RKO (cell line): ENCODE measurements at places on chromosomes 2 and 18.

DNA sequence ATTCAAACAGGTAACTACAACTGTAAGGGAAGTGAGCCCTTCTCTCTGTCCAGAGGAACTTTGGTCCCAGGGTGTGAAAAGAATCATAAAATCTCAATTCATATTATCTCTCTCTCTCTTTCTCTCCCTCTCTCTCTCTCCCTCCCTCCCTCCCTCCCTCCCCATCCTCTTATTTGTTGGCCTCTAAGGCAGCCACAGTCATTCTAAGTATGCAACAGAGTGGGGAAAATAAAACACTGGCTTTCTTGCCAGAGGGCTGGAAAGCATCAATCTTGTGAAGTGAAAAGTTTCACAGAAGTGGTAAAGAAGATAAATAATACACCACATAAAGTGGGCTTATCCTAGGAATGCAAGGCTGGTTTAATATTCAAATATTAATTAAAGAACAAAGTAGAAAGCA, 95.6 kb upstream of the KCNH7 start:
- DNase-seq = no peak

DNA sequence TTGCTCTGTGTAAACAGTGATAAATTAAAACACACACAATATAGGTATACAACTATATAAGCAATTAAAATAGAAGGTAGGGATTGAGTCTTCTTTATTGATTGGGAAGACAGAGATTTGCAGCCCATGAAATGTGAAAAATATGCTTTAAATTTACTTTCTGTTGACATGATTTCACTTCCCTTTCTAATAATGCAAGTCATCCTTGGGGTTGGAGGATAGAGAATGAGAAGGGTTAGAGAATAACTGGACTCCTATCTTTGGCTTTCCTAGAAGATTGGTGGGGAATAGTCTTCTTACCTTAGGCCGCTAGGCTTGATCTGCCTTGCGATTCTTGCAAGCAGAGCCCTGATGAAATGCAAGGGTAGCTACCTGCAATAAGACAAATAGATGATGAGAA, 339.8 kb downstream of the NYAP2 start:
- no peak for DNase-seq

- no peak for DNase-seq
Observed at GRCh38 chr2:151336863-151337371, 20.5 kb upstream of the TNFAIP6 start.

GRCh38 chr2:100744589-100744988, 75.3 kb upstream of the NPAS2 start:
- no peak for DNase-seq

DNA sequence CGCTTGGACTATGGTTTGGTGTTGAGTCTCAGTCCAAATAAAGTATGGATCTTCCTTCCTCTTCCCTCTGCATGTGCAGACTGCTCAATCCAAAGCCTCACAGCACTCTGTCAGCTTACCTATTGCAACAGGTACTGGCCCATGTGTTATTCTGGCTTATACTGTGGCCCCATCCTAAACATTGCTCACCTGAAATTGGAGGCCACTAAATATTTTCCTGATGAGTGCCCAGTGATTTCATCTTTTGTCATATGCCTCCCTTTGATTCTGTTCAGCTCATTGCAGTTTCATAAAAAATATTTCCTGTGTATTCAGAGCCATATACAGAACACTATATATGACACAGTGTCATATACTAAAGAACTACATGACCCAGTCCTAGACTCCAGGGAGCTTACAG, 86.3 kb upstream of the FAM136A start:
- DNase-seq = peak; percentile 31

DNA sequence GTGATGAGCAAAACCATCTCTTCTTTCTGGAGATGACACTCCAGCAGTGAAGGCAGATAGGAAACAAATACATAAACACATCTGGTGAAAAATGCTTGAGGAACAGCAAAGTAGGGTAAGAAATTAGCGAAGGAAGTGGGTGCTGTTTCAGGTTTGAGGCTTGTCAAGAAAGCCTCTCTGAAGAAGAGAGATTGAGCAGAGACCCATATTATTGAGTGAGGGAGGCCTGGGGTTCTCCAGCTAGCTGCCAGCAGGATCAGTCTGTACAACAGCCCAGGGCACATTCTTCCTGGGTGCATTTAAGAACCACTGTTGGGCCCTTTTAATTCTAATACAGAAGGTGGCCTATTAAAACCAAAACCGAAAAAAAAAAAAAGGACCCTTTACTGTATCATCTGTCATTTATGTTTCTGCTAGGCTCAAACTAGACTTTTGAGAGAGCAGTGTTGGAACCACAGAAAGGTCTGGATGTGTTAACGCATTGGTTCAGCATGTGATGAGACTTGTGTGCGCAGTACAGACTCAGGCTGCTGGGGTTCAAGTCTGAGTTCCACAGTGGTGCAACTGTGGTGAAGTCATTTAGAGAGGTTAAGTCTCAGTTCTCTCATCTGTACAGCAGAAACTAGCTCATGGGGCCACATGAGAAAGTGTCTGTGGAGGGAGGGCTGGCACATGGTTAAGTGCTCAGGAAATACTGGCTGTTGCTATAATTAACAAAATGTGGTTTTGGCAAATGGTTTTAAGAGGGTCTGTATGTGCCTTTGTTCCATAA, 28.9 kb downstream of the MGAT5 start:
- DNase-seq = no peak

- no peak for DNase-seq
Observed at GRCh38 chr2:51846018-51846417, 814.1 kb upstream of the NRXN1 start.

DNA sequence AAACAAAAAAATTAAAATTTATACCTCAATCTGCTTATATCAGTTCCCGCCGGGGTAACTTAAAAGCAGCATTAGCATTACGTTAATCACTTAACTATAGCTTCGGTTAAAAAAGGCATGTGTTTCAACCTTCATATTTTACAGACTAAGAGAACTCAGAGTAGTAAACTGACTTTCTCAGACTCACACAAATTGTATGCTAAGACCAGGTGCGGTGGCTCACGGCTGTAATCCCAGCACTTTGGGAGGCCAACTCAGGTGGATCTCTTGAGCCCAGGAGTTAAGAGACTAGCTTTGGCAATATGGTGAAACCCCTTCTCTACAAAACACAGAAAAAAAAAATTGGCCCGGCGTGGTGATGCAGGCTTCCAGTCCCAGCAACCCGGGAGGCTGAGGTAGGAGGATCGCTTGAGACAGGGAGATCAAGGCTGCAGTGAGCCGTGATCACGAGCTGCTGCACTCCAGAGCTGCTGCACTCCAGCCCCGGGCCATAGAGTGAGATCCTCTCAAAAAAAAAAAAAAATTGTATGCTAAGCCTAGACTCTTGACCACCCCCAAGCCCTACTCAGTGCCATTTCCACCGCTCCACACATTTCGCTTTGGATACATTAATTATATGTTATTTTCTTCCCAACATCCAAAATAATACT, 2.4 kb downstream of the HNRNPLL start:
- peak; percentile 51 for DNase-seq

DNA sequence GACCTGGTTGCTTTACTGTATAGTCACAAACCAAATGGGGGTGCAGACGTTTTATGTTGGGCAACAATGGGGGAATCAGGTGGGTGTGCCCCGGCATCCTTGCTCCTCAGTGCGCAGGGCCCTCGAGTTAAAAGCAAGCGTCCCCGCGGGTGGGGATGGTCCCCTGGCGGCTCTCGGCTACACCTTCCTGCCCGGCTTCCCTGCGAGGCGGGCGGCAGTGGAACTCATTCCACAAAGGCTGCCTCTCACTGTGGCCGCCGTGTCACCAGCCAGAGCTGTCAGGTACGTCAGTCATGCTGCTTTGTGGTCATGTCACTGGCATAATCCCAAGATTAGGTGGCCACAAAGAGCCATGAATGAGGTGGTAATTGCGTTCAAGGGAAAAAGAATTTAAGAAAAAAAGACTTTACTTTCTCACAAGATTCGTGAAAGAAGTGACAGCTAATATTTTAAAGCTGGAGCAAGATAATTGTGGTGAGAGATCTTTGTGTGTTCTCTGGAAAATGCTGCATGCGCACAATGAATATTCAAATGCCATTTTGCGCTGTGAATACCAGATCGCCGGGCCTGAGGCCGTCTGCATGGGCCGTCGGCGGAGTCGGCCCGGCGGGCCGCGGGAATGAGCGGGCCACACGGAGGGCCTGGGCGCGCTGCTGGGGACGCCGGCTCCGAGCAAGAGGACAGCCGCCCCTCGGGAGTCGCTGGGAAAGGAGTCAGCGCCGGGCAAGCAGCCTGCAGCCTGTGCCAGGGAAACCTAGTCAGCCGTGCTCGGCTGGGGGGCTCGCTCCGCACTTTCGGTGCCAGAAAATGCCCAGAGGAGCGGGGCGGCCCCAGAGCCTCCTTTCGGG, 82.3 kb upstream of the LDLRAD4 start:
- peak; percentile 49 for DNase-seq

DNA sequence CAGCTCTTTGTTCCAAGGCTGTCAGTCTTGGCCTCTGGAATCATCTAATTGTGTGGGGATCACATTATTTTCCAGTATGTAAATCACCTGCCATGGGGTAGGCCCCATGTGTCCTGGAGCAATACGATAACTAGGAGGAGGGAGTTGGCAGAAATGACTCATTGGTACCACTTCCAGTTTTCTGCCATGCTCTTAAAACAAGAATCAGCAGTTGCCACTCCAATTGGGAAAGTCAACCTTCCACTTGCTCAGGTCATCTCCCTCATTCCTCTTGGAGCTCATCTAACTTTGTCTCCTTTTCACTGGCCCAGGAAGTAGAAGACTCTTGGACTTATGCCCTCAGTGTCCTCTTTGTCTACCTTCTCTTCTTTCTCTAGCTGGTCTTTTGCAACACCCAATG, 487.0 kb downstream of the SLC4A3 start:
- no peak for DNase-seq

DNA sequence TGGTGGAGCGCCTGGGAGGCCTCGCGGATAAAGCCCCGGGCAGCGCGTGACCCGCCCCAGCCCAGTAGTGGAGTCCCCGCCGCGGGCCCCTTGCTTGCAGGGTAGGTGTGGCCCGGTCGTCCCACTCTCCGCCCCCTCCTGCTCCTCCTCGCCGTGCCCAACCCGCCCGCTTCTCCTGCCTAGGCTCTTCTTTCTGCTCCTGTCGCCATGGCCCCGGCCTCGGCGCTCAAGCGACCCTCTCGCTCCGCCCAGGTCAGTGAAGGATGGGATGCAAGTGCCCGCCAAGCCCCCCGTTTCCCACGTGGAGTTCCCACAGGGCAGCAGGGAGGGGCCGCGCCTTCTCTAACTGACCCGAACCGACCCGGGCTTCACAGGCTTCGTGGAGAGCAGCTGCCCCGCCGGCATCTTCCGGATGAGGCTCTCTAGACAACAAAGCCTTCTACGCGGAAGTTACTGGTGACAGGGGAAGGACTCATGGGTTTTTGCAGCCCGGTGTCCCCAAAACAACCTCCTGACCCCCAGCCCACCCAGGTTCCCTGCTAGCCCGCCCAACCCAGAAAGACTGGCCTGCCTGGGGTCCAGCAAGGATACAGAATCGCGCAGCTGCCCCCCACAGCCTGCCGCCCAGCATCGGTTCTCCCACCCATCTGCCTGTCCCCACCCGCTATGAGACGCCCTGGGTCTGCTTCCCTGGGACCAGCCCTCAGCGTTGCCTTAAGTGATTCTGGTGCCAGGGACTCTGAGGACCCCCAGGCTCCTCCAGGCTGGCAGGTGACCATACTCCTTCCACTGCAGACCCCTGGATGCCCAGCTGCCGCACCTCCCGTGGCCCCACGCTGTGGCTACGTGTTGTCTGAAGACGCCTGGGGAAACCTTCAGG, 32.8 kb downstream of the TTC32 start:
- DNase-seq = no peak

DNA sequence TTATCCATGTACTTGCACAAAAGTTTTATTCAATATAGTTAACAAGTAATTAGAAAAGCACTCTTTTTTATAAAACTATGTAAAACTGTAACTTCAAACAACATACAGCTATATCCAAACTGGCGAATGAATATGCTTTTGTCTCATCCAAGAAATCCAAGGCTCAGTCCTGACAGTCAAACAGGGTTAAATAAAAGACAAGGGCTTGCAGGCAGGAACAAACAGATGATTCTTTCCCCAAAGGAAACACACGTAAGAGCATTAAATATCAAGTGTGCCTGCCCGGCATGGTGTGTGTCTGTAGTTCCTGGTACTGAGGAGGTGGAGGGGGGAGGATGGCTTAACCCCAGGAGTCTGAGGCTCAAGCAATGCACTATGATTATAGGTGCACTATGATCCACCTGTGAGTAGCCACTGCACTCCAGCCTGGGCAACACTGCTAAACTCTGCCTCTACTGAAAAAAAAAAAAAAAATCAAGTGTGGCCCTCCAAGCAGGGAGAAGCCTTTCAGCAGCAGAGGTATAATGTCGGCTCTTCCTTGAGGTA, 171.3 kb downstream of the DLGAP1 start:
- DNase-seq = no peak

DNA sequence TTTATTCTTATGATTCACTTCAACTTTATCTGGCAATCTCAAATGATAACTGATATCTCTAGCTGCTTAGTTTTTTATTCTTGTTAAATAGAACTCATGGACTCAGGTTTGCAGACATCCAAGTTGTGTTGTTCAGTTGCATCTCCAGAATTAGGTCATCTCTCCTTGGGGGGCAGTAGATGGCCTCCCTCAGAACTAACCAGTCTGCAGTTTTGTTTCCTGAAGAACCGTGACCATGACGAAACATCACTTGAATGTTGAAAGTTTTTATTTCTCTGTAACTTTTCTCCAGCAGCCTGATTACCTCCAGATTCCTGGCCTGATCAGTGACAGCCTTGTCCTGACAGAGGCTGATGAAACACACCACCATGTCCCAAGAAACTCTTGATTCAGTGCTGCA, 321.5 kb downstream of the GALNT13 start:
- DNase-seq = no peak

DNA sequence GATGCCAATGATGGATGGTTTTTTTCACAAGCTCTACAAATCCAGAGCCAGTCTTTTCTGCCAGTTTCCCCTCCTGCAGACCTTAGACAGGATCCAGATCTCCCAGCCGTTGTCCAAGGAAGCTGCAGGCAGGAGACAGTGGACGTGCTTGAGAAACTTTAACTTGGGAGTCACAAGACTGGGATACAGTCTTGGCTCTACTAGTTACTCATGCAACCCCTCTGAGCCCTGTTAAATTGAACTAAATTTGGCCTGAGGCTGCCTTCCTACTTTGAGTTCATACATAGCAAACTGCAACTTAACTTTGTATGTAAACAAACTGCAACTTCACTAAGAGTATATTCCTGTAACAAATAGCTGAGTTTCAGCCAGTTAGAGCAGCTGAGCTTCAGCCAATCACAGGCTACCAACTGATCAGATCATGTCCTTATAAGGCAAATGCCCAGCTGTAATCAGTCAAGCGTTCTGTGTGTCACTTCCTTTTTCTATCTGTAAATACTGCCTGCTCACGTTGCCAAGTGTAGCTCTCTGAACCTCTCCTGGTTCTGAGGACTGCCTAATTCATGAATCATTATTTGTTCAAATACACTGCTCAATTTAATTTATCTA, 140.9 kb downstream of the CAPN13 start:
- DNase-seq = peak; percentile 83

- no peak for DNase-seq
Observed at GRCh38 chr2:102796337-102796736, 34.5 kb downstream of the TMEM182 start.
